ENCODE measurements at places on chromosomes 5 and 9. TPM values are rescaled to one million over a fixed set of nuclear protein-coding genes. Genes with fewer than 3 reads are reported as not detected.

SH3RF2 gene
- total RNA-seq: 1.3 TPM

MRPL41 gene
- total RNA-seq: 69.3 TPM

DNA sequence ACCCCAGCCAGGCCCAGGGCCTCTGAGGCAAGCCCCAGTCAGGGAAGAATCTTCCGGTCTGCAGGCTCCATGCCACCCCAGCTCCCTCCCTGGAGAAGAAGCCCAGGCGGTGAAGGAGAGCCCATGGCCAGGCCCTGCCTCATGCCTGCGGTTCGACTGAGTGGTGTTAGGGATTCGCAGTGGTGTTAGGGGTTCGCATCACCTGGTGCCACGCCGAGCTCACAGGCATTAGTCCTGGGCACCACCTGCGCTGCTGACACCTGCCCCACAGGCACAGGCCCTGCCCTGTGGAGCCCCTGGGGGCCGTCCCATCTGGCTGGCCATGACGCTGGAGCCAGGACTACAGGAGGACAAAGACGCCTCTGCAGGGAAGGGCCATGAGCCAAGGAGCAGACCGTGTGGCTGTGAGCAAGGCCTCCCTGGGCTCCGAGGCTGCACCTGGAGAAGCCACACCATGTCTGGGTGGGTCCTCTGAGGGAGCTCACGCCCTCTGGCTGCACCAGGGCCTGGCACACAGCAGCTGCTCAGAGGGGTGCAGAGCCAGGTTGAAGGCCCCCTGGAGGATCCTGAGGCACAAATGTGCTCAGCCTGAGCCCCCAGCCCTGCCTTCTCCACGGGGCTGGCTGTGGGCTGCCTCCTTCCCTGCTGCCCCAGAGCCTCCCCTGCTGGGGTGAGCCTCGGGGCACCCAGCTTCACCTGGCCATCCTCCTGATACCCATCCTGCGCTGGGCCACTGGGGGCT is 27.6 kb upstream of the RNF130 start:
- no peak overlapping the region for H3K27ac ChIP-seq
- peaks cover 4% of the 10 kb centered on the region for H3K27me3 ChIP-seq
- no peaks in the 10 kb centered on the region for H3K4me1 ChIP-seq
- H3K4me3 ChIP-seq: no peak overlapping the region

DNA sequence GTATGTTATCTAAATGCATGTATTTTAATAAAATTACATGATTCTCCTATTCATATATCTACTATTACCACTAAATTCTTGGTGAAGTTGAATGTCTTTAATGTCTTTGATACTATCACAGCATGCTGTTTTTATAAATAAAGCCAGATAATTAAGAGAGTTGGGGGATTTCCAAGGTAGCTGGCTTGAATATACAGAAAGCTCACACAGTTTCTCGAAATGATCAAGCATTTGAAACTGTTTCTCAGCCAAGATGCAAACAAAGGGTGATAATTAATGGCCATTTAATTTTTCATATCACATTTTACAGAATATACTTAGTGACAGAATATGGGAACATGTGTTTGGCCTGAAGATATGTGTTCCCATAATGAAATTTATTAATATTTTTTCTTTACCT is 145.6 kb upstream of the CDH12 start:
- no peak overlapping the region for H3K27ac ChIP-seq
- H3K27me3 ChIP-seq: no peaks in the 10 kb centered on the region
- no peaks in the 10 kb centered on the region for H3K4me1 ChIP-seq
- DNase-seq: no peak
- no peak overlapping the region for H3K4me3 ChIP-seq
- no peaks in the 10 kb centered on the region for H3K36me3 ChIP-seq

FUT7 gene
- total RNA-seq: not detected

GPR150 gene
- total RNA-seq: 0.35 TPM

GRCh38 chr5:82551840-82552385 is 273.8 kb upstream of the RPS23 start:
- no peak overlapping the region for H3K4me3 ChIP-seq
- H3K27me3 ChIP-seq: no peaks in the 10 kb centered on the region
- no peak overlapping the region for H3K27ac ChIP-seq
- DNase-seq: no peak

DNA sequence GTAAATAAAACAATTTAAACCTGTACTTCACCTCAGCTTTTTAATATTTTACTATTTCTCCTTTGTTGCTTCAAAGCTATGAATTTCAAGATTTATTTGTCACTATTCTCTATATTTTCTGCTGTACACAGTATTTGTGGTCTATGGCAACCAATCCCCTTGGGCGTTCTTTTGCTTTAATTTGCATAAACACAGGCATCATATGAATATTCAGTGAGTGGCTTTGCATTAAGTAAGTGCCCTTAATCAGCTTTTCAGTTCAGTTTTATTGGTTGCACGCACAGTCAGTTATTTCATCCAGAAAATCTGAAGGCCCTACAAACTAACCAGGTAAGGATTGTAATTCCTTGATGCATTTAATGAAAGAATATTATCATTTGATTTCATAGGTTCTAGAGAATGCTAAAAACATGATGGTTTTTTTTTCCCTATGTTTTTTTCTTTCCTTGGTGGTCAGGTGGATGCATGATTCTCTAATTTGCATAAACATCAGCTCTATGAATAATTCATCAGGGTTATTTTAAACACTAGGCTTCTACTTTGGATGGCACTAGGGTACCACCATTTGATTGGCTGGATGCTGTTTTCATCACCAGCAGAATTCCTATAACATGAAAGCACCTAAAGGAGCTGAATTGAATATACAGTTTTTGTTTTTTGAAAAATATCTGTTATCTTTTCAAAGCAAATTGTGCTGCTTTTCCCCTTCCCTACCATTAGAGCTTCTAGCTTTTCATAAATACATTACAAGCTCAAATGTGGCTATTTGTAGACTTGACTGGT is 249.2 kb upstream of the CCNH start:
- H3K27ac ChIP-seq: no peak overlapping the region
- H3K4me3 ChIP-seq: no peak overlapping the region
- no peak for DNase-seq

DNA sequence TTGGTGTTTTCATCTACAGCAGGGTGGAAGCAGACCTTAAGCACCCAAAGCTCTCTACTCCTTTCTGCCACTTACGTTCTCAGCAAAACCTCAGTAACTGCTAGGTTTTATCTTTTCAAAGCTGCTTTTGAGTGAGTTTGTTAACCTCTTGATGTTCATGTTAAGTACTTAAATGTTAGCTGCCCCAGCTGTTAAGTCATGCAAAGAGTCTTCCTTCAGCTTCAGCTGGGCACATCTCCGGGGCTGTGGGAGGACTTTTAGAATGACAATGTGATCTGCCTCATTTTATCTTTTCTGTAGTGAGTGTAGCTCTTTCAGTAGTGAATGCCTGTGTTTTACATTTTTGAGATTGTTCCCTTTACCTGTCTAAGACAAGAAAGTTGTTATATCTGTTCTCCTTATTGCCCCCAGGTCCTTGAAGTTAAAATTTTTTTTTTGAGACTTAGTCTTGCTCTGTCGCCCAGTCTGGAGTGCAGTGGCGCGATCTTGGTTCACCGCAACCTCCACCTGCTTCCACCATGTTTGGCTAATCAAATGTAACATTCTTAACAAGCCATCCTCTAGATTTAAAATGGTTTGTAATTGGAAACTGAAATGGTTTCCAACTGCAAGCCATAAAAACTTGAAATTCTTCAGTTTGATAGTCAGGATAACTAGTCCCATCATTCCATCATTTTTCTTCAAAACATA is 19.6 kb downstream of the KDM4C start:
- peaks cover 42% of the 10 kb centered on the region for H3K4me1 ChIP-seq
- no peaks in the 10 kb centered on the region for H3K36me3 ChIP-seq
- peaks cover 2% of the 10 kb centered on the region for H3K27me3 ChIP-seq

PCDHB10 gene
- 1.2 TPM for total RNA-seq

DNA sequence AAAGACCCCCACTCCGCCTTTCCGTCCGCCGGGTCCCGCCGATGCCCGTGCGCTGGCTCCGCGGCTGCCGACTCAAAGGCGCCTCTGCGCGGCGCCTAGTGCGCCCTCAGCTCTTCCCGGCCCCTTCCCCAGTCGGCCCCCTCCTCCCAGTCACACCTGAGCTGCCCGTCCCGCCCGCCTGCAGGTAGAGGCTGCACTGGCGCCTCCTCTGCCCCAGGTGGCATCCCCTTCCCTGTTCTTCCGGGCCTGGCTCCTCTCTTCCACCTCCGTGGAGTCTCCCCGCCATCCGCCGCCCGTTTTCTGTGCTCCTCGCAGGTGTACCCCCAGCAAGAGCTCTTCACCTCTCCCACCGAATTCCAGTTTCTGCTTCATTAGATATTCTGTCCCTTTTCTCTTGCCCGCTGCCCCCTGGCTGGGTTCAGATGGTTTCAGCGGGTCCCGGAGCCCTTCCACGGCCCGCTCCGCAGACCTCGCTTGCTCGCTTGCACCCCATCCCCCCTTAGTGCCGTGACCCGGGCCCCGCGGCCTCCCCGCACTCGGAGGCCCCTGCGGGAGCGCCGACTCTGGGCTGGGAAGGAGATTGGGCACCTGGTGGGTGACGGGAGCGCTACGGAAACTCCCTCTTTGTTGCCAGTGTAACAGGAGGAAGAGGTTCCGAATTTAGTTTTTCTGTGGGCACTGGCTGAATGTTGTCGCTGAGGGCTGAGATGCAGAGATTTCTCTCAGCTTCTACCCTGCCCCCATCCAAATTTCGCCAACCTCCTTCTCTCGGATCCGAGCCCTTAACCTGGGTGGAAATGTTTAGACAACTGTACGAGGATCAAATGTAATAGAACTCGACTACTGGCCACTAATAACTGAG is 809 bp downstream of the SLC44A1 start:
- peak overlapping the region; percentile 67 for H3K27ac ChIP-seq
- DNase-seq: peak; percentile 18
- H3K27me3 ChIP-seq: peaks cover 1% of the 10 kb centered on the region
- no peaks in the 10 kb centered on the region for H3K36me3 ChIP-seq
- peaks cover 72% of the 10 kb centered on the region for H3K4me1 ChIP-seq

MORN5 gene
- not detected for total RNA-seq

CLIC3 gene
- total RNA-seq: 14.8 TPM

PRDM9 gene
- not detected for total RNA-seq

DNA sequence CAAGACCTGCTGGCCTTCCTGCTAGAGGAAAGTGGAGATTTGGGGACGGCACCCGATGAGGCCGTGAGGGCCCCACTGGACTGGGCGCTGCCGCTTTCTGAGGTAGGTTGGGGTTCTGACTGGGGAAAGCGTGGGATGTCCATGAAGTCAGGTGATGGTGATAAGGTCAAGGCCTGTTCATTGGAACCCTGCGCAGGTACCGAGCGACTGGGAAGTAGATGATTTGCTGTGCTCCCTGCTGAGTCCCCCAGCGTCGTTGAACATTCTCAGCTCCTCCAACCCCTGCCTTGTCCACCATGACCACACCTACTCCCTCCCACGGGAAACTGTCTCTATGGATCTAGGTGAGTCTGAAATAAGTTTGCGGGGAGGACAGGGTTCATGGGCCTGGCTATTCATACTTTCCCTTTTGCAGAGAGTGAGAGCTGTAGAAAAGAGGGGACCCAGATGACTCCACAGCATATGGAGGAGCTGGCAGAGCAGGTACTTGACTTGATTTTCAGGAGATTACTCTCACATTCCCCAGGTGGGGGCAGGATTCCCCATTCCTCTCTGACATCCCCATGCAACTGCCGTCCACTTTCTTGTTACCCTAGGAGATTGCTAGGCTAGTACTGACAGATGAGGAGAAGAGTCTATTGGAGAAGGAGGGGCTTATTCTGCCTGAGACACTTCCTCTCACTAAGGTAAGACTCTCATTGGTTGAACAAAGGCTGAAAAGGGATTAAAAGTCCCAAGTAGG is 505 bp downstream of the CREB3 start:
- peaks cover 8% of the 10 kb centered on the region for H3K27me3 ChIP-seq
- H3K4me3 ChIP-seq: no peak overlapping the region
- peaks cover 35% of the 10 kb centered on the region for H3K4me1 ChIP-seq
- peak; percentile 72 for DNase-seq

DNA sequence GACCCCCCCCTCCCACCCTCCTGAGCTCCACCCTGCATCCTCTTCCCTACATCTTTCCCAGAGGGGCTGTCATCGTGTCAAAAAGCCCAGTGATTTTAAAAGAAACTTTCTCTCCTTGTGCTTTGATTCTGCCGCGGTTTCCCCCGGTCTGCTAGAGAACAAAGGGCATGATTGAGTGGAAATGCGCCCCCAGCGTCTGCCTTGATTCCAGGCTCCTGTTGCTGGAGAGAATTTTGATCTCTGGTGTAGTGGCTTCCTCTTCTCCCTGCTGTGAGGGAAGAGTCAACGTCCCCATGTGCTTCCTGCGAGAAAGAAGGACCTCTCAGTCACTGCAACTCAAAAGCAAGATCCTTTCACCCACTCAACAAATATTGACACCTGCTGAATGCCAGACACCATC is 61.9 kb upstream of the RAPGEF1 start:
- H3K4me1 ChIP-seq: no peaks in the 10 kb centered on the region
- H3K4me3 ChIP-seq: no peak overlapping the region
- no peak overlapping the region for H3K27ac ChIP-seq
- no peaks in the 10 kb centered on the region for H3K36me3 ChIP-seq
- H3K27me3 ChIP-seq: peaks cover 49% of the 10 kb centered on the region

TTLL11 gene
- total RNA-seq: 8.3 TPM

AQP3 gene
- 0.81 TPM for total RNA-seq

GRCh38 chr9:37187713-37188439 is 67.5 kb downstream of the ZCCHC7 start:
- no peaks in the 10 kb centered on the region for H3K27me3 ChIP-seq
- peak overlapping the region; percentile 90 for H3K27ac ChIP-seq
- H3K36me3 ChIP-seq: peaks cover 19% of the 10 kb centered on the region
- peaks cover 41% of the 10 kb centered on the region for H3K4me1 ChIP-seq
- DNase-seq: peak; percentile 40

DNA sequence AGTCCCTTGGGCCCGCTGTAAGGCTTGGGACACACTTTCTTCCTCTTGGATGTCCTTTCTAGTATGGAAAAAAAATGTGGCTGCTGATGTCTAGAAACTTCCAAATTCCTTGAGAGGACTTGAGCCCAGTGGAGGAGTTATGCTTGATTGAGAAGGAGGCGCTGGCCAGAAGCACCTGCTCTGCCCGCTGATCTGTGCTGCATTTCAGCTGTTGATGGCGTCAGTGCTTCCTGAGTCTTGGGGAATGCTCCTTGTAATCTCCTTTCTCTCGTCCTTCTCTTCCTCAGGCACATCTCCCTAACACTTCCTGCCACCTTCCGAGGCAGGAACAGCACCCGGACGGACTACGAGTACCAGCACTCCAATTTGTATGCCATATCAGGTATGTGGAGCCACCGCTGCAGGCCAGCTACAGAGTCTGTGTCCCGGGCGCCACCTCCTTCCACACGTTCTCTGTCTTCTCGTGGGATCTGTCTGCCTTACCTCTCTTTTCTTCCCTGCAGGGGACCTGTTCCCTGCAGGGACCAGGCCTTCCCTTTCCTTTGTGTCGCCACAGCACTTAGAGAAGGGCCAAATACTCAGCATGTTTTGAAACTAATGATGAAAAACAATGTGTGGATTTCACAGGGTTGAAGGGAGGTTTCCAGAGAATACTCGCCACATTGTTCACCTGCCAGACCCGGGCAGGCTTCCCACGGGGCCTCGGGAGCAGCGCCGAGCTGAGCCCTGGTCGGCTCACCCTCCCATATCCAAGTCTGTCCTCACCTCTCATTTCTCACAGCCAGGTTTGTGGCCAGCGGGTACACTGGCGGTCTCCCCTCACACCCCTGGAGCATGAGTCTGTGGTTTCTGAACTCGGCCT is 95.2 kb downstream of the MVB12B start:
- no peak overlapping the region for H3K27ac ChIP-seq
- peaks cover 7% of the 10 kb centered on the region for H3K4me1 ChIP-seq
- no peak for DNase-seq
- no peaks in the 10 kb centered on the region for H3K36me3 ChIP-seq
